ENCODE measurements at places on chromosomes 2 and 18. TPM values are rescaled to one million over a fixed set of nuclear protein-coding genes. Genes with fewer than 3 reads are reported as not detected.

Gene MZT2B
- 369 TPM for total RNA-seq

Gene DPP10
- total RNA-seq: 0.06 TPM

Gene RNF25
- 23.1 TPM for total RNA-seq

Gene POTEI
- total RNA-seq: not detected

Gene CAPN14
- total RNA-seq: 0.46 TPM

Gene STRADB
- total RNA-seq: 31.0 TPM

Gene ADCYAP1
- not detected for total RNA-seq

Gene RESP18
- total RNA-seq: not detected

Gene NDUFB3
- 138 TPM for total RNA-seq

Gene MTLN
- total RNA-seq: 188 TPM

Gene RAB6C
- total RNA-seq: not detected

Gene USP37
- total RNA-seq: 14.9 TPM

Gene TCF7L1
- total RNA-seq: 1.1 TPM
